Type B pancreatic cell (in vitro differentiated cells): ENCODE measurements at places on chromosomes 3 and 15.

DNA sequence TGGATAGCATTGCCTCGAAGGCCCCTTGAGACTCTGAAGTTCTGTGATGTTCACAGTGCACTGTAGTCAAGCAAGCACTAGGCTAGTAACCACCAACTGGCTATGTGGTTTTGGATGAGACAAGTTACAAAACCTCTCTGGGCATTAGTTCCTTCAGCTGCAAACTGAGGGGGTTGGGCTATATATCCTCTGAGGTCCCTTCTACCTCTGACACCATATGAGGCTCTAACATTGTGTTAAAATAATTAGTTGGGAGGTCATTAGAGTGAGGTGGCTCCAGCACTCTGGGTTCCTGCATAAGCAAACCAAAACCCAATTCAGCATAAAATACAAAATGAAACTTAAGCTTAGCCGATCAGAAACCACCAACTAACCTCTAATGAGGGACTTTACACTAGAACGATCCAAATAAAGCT, 209.5 kb upstream of the LRRN1 start:
- DNase-seq = no peak

DNA sequence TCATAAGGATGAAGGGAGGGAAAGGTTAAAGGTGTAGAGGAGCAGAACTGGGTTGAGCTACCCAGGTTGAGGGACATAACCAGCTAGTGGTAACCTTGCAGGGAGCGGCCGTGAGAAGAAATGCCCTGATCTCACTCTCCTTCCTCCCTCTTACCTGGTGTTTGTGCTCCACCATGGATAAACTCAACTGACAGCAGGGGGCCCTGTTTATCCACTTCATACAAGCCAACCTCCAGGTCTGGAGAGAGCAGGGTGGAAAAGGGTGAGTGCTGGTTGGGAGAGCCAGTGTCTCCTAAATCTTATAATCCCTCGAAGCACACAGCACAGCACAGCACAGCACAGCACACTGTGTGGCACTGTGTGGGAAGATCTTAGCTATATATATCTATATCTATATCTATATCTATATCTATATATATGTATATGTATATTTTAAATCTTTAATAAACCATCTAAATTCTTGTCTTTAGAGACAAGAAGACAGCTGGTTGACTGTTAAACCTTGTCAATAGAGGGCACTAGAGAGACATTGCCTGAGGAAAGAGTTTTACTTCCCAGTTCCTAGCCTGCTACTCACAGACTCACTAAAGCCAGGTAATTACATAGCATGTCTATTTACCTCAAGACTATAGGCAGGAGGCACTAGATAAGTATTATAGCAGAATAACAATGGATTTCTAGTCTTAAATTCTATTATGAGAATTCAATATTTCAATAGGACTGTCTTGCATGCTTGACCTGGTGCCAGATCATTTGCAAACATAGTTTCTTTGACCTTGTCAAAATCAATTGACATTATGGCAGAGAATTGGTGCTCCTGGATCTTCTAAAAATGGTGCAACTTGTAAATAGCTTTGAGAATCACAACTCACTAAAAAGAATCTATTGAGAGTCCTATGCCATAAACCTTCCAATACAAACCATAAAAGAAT, 21.7 kb upstream of the FMN1 start:
- no peak for DNase-seq

- no peak for DNase-seq
These were observed 142.5 kb upstream of the MBNL1 start for GRCh38 chr3:152126260-152126659.

DNA sequence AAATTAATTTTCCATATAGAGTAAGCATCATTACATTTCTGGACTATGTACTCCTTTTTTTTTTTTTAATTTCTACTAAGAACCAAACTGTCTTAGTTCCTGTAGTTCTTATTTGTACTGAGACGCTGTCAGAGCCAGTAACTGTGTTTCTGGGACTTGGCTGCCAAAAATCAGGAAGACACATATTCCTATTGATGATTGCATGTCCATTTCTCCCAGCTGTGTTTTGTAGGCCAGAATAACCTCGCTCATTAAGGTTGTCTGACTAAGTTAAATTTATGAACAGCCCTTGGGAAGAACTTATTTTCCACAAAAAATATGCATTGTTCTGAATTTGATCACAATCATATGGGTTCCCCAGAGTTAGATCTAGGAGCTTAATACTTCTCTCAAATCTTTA, 29.5 kb downstream of the PLSCR5 start:
- no peak for DNase-seq

GRCh38 chr3:18351069-18351628, 74.0 kb downstream of the SATB1 start:
- no peak for DNase-seq

GRCh38 chr3:23252122-23252521, 49.0 kb downstream of the UBE2E2 start:
- no peak for DNase-seq

- DNase-seq = no peak
These were observed 192.2 kb upstream of the THRB start for GRCh38 chr3:24686808-24687207.

- DNase-seq = no peak
These were observed 43.8 kb downstream of the ADAMTS7 start for GRCh38 chr15:78767331-78767951.

- no peak for DNase-seq
These were observed 85.6 kb upstream of the ABHD17C start for GRCh38 chr15:80609512-80609946.

GRCh38 chr15:83947156-83947555, 288.4 kb upstream of the GOLGA6L4 start:
- no peak for DNase-seq

- no peak for DNase-seq
These were observed 15.3 kb downstream of the SNX1 start for GRCh38 chr15:64110950-64111678.

DNA sequence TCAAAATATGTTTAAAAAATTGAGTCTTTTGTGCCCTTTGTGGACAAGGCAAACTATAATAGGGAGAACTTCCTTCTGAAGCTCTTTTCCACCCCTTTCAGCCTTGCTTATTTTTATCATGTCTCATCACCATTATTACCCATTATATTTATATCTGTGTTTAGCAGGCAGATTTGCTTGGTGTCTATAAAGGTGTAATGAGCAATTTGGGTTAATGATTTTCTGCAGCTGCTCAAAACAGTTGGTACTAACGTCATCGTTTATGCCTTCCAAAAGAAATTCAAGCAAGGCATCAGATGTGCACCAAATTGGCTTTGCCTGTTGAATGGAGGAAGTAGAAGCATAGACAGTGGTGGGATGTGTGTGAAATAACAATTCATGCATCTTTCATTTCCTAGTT, 483.7 kb upstream of the SGO1 start:
- DNase-seq = no peak

- no peak for DNase-seq
These were observed 2.8 kb downstream of the NR2E3 start for GRCh38 chr15:71812966-71813722.

GRCh38 chr15:58467121-58467721, 35.4 kb downstream of the LIPC start:
- no peak for DNase-seq

- DNase-seq = no peak
These were observed 32.0 kb upstream of the GALNT15 start for GRCh38 chr3:16142350-16143025.

DNA sequence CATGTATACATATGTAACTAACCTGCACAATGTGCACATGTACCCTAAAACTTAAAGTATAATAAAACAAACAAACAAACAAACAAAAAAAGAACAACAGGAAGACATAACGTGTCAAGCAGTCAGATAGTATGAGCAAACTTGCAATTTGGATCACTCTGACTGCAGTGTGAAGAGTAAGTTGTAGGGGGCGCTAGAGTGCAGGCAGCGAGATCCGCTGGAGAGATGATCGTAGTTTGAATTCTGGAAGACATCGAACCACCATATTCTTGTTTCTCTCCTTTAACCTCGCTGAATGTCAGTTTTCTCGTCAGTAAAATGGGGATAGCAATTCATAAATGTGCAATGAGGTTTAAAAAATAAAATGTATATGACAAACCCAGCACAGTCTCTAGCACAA, 165.2 kb upstream of the LMCD1 start:
- DNase-seq = no peak
